Gastroesophageal sphincter (tissue), 4 donors: ENCODE measurements at places on chromosomes 6 and 20.
A peak's percentile ranks its signal among the peaks of the same experiment; 100 is the strongest.

GRCh38 chr20:62281161-62281933 lies 21.4 kb upstream of the ADRM1 start:
- no peak for ATAC-seq

- ATAC-seq = no peak
These were observed 8.5 kb downstream of the TFEB start for GRCh38 chr6:41726876-41727275.

DNA sequence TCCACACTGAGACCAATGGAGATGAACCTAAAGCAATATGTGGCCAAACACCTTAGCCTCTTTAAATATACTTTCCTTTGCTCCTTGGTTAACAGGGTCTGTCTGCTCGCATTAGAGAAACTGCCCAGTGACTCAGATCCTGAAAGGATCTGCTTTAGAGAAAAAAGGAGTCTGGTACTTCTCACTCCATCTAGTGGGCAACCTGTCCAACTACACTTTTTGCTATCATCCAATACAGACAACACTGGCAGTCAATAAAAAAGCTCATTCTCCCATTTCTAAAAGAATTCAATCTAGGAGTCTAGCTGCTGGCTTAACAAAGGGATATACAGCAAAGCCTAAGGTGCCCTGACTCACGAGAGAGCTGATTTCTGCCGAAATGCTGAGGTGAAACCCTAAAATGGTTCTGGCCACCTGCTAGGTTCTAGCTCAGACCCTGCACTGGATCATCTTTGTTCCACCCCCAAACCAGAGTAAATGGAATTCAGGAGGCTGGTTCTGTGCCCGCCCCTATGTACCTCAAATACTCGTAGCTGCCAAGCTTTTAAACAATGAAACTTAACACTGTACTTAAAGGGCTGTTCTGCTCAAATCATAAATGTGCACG lies 11.5 kb downstream of the GNL1 start:
- ATAC-seq = peak; percentile 52

GRCh38 chr20:46308258-46309157 lies at the start of gene CDH22:
Gene CDH22 (minus strand): TSS chr20:46308498. CDS start chr20:46251294, 57,204 bp downstream.
- ATAC-seq = peak; percentile 72

GRCh38 chr6:47057830-47058540 lies 15.9 kb upstream of the ADGRF1 start:
- no peak for ATAC-seq

GRCh38 chr20:3871550-3872265 lies 17.5 kb upstream of the PANK2 start:
- no peak for ATAC-seq

GRCh38 chr6:138485005-138485545 lies 14.2 kb downstream of the NHSL1 start:
- ATAC-seq = no peak
